MCF 10A (cell line): ENCODE measurements at places on chromosomes 16 and 17. TPM values are rescaled to one million over a fixed set of nuclear protein-coding genes. Genes with fewer than 3 reads are reported as not detected.

HOXB13 gene
- total RNA-seq, result not detected in 2 replicates

PPP1R27 gene
- 0.29 TPM in 1 of 2 replicates, not detected in the other for total RNA-seq

- H3K27ac ChIP-seq, result no peak overlapping the region
- no peaks in the 10 kb centered on the region for H3K4me1 ChIP-seq
- no peaks in the 10 kb centered on the region for H3K27me3 ChIP-seq
Measured at GRCh38 chr17:33582661-33583060, 289.6 kb upstream of the ASIC2 start.

- no peak overlapping the region for H3K27ac ChIP-seq
- H3K36me3 ChIP-seq, result no peaks in the 10 kb centered on the region
- no peak for DNase-seq
- H3K27me3 ChIP-seq, result peaks cover 1% of the 10 kb centered on the region
Measured at GRCh38 chr16:31695667-31696066, 168.0 kb downstream of the AHSP start.
